Muscle of arm (tissue), 14 donors: ENCODE measurements at places on chromosomes 7 and 10. TPM values are rescaled to one million over a fixed set of nuclear protein-coding genes. Genes with fewer than 3 reads are reported as not detected.

DNA sequence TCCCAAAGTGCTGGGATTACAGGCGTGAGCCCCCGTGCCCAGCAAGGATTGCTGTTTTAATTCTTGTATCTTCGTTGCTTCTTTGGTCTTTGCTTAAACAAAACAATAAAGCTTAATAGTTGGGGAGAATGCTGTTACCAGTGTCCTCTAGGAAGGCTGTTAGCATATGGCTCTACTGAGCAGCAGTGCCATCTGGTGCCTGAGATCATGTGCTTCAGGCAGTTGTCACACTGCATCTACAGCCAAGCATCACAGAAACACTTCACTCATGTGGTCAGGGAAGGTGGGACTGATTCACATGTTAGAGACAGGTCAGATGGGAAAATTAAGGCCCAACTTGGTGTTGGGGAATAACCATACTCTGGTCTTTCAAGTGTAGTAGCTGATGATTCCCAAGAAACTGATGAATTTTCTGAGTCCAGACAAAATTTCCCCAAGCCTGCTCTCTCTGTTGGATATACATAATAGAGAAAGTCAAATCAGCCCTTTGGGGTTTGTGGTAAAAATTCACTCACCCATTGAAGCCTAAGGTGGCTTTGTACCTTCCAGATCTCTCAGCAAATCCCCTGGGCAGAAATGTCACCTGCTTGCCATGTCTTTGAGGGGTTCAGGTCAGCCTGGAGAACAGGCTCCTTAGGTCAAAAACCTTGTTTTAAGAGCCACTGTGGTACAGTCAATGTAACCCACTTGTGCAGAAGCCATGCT is 28.4 kb downstream of the UBE2D4 start:
- DNase-seq = peak; percentile 11

DNA sequence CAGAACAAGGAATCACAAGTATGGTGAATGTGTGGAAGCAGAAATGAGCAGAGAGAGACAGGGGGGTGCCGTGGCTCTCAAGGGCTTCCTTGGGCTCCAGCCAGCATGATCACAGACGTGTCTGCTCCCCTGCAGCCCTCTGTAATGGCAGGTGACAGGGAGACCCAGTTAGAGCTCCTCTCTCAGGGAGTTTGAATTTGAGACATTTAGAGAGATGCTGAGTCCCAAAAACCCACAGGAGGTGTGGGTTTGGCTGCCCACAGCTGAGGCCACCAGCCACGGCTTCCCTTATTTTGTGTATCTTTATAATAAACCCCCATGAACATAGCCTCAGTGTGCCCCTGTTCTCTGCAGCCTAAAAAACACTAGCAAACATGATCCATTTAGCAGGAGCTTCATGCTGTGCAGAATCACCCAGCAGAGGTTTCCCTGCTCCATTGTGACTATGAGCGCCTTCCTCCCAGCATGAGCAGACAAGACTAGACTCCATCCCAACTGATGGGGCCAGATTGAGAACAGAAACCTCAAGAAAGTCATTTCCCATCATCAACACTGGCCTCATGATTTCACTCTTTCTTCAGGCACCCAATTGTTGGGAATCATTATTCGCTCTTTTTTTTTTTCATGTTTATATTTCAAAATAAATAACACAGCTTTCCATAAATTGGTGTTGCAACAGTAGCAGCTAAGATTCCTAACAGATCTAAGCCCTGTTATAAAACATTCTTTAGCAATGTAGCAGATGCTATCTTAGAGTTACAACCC is 13.4 kb downstream of the NOD1 start:
- no peak for DNase-seq

- DNase-seq = no peak
Measured at GRCh38 chr7:135744938-135745702, 3.5 kb downstream of the FAM180A start.

- no peak for DNase-seq
Measured at GRCh38 chr7:55521917-55522902, 50.1 kb downstream of the VOPP1 start.

- DNase-seq = no peak
Measured at GRCh38 chr7:71517940-71518699, 386.2 kb downstream of the GALNT17 start.

- no peak for DNase-seq
Measured at GRCh38 chr10:123604506-123604905, 61.6 kb upstream of the GPR26 start.

- DNase-seq = no peak
Measured at GRCh38 chr7:151867912-151868311, 9.0 kb downstream of the PRKAG2 start.

- DNase-seq = no peak
Measured at GRCh38 chr10:103592186-103593021, 98.9 kb downstream of the NEURL1 start.

GRCh38 chr10:132455986-132456847 is 59.2 kb downstream of the PWWP2B start:
- no peak for DNase-seq

DNA sequence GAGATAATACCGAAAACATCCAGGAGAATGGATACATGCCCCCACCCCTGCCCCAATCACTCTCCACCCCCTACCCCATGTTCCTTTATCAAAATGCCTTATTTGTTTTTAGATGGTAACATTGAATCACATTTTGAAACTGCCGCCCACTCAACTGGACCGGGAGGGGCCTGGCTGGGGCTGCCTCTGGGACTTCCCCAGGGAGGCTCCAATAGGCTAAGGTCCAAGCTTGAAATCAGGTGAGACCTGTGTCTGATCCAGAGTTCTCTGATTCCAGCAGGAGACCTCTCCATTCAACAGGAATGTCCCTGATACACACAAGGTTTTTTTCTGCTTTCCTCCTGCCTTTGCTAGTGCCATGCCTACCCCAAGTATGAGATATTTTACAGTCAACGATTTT is 43.8 kb upstream of the ACSL5 start:
- DNase-seq = no peak

GRCh38 chr7:155551785-155552611 is 5.6 kb upstream of the CNPY1 start:
- no peak for DNase-seq

DNA sequence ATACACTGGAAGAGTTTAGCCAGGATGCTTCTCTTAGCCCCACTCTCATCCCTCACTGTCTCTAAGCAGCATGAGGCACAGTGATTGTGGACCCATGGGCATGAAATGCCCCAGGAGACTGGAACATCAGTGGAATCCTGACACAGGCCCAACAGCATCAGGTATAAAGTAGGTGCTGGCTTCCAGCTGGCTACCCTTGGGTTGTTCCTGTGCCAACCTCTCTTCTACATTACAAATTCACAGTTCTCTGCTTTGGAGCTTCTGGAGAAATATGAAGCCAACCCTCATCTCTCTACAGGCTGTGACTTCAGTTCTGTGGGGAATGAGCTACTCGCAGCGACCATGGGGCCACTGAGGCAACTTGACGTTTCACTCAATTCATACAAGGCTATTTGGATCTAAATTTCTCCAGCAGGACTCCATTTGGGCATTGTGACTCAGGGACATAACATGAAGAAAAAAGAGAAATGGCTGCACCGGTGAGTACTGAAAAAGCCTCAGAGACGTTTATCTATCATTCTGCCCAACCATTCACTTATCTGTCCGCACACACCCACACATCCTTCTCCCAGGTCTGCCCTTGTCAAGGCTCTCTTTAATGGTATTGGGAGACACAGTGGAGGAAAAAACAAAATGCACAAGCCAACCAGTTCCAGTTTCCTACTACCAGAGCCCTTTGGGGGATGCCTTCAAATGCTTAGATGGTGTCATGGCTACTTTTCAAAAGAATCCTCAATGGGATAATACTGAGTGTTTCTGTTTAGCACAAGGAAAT is 35.4 kb upstream of the TM9SF3 start:
- DNase-seq = no peak

GRCh38 chr7:82816272-82816671 is 346.4 kb downstream of the PCLO start:
- no peak for DNase-seq

GRCh38 chr10:61897671-61898434 is 3.6 kb upstream of the ARID5B start:
- peak; percentile 43 for DNase-seq

- DNase-seq = no peak
Measured at GRCh38 chr10:53284615-53285182, 512.1 kb upstream of the MBL2 start.

DNA sequence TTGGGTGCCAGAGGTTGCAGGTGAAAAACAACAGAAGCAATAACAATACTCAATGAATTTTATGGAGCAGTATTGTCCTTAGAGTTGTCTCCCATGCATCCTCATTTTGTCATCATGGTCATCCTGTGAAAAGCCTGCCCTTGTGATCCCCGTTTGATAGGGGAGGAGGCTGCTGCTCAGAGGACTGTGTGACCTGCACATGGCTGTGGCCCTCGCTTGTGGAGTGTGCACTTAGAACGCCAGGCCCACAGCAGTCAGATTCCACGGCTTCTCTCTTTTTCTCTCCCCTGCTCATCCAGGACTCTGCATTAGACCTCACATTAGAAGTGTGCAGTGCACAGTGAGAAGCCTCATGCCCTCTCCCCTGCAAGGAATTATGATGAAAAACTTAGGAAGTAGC is 491.1 kb upstream of the KLF6 start:
- no peak for DNase-seq

DNA sequence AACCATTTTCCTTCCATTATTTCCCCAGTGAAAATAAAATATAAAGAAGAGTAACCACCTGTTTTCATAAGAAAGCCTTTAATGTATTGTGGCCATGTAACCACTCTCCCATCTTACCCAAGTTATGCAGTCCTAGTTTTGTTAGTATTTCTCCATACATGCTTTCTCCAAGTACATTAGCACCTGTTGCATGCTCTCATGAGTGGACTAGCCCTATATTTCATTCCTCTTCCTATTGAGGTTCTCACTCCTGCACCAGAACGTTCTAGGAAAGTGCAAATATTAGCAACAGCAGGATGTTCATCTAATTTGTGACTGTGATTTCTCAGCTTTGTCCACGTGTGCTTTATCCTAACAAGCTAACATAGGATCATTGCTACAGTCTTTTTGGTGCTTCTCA is 155.1 kb upstream of the NPVF start:
- no peak for DNase-seq

GRCh38 chr7:75624134-75624832 is 114.5 kb downstream of the HIP1 start:
- DNase-seq = no peak

DNA sequence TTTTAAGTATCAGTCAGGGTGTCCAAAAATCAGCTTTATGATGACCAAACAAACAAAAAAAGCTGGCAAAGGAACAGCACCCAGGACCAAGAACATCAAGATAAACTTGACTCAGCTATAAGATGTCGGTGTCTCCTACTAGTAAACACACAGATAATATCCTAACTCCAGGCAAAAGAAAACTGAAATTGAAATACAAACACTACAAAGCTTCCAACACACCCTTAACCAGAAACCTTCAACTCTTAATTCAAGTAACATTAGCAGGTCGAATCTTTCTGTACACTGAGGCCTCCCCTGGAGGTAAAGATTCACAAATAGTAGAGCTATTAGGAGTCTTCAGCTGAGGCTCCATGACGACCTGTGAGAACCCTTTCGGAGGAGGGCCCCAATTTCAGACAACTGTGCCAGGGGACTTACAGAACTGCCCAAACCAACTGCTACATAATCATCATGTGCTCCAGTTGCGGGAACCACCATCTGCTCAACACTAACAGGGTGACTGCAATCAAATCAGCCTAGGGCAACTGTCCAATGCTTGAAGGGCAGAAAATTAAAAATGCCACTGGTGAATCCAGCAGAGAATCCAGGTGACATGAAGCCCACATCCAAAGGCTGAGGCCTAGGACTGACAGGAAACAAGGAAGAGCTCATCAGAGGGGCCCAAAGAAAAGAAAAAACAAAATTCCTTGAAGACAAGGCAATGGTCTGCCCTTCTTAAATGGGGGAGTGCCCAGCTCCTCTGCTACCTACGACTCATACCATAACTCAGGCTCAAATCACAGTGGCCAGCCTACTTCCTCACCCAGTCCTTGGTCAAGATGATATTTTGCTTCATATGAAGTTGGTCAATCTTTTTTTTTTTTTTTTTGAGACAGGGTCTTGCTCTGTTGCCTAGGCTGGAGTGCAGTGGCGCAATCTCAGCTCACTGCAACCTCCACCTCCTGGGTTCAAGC is 20.0 kb downstream of the XPNPEP1 start:
- DNase-seq = no peak

GRCh38 chr7:2869981-2870380 is 25.9 kb upstream of the GNA12 start:
- no peak for DNase-seq

GRCh38 chr7:14858866-14859265 is 43.7 kb downstream of the DGKB start:
- DNase-seq = no peak

The GDF2 gene
- not detected for polyA plus RNA-seq

The DNAJC12 gene
- 9.8 TPM for polyA plus RNA-seq

The SNCG gene
- 4.3 TPM for polyA plus RNA-seq

The OR6B1 gene
- not detected for polyA plus RNA-seq

The GPR26 gene
- not detected for polyA plus RNA-seq

The GPR15LG gene
- polyA plus RNA-seq = not detected
